ENCODE measurements at places on chromosomes 16 and 17.

DNA sequence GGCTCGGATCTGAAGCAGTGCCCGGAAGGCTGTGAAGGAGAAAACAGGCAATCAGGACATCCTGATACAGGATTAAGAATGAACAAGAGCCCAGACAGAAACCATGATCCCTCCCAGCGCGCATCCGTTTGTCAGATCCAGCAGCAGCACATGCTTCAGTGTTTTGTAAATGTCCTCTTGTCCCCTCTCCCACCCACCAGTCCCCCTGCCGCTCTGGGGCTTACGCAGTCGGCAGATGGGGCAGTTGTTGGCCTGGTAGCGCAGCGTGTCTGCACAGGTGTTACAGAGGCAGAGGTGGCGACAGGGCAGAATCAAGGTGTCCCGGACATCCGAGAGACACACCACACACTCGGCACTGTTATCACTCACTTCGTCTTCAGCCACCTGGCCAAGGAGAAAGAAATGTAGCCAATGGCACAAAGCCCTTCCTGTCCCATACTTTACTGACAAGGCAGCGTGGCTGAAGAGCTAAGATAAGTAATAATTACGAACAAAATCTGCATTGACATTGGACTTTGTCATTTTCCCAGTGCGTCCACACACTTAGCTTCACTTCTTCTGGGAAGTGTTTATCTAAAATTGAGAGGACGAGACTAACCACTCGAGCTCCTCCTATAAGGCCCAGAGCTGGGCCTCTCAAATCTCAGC, 20.7 kb upstream of the FOXJ1 start:
- DNase-seq, result no peak

- no peak for DNase-seq
Observed at GRCh38 chr16:88793251-88793954, 8.4 kb upstream of the PIEZO1 start.

DNA sequence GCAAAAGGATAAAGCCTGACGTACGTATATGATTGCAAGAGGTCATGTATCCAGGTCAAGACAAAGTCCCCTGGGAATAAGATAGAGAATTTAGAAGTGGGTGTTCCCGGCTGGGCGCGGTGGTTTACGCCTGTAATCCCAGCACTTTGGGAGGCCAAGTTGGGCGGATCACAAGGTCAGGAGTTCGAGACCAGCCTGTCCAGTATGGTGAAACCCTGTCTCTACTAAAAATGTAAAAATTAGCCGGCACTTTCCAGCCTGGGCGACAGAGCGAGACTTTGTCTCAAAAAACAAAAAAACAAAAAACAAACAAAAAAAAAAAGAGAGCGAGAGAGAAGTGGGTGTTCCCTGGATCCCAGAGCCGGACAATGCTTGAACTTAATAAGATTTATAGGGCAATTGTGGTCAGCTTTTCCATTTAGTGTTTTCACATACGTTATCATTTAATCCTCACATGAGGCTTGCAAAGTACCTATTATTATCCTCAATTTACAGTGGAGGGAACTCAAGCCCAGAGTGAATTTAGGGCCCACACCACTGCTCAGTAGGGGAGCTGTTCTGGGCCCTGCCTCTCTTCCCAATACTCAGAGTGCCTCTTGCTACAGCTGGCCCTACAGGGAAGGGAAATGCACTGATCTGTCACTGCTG, 481 bp upstream of the GLTPD2 start:
- DNase-seq, result no peak

- no peak for DNase-seq
Observed at GRCh38 chr17:62572888-62573401, 54.5 kb upstream of the MRC2 start.

DNA sequence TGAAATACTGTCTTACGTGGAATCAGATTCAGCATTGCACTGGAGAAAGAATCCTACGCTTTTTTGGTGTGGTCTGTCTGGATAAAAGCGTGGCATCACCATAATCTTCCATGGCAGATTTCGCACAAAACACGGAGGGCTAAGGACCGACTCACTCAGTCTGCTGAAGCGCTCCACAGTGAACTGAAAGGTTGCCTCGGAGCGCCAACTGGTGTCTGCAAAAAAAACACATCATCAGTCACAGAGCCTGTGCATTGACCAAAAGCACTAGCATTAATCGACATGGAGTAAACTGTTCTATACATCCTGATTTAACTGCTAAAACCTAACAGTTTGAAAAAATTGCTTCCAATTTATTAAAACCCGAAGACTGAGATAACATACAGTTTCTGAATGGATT, 40.5 kb downstream of the USP7 start:
- no peak for DNase-seq

DNA sequence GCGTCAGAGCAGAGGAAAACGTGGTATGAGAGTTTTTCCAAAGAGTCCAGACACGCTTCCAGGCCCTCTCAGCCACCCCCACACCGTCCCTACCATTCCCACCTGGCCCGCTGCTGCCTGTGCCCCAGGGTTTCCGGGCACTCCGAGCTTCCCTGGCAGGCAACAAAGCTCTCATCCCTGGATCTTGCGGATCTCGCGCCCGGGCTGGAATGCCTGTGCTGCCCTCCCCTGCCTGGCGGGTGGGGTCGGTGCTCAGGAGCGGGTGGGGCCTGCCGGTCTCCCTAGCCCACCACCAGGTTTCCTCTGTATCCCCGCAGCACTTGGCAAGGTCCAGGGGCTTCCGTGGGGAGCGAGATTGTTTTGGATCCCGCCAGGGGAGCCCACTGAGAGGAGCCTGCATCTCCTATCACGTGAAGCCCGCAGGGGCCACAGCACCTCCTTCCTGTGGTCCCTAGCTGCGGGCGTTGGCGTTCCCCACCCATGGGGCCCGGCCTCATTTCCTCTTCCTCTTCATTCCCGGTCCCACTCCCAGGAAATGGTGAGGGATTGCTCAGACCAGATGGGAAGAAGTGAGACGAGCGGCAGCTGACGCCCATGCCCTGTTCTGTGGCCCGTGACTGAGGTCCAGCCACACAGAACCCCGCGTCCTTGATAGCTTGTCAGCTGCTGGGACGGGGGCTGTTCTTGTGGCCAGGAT, 11.0 kb downstream of the TBC1D24 start:
- no peak for DNase-seq

- no peak for DNase-seq
Observed at GRCh38 chr17:58184308-58184985, 8.1 kb upstream of the EPX start.

GRCh38 chr16:29977063-29977825, 3.6 kb downstream of the TAOK2 start:
- no peak for DNase-seq

DNA sequence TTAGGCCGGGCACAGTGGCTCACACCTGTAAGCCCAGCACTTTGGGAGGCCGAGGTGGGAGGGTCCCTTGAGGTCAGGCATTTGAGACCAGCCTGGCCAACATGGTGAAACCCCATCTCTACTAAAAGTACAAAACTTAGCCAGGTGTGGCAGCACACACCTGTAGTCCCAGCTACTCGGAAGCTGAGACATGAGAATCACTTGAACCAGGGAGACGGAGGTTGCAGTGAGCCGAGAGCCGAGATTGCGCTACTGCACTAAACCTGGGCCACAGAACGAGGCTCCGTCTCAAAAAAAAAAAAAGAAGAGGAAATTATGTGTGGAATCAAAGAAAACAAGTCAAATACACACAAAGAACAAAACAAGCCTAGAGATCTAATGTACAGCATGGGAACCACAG, 16.1 kb upstream of the MPRIP start:
- no peak for DNase-seq

DNA sequence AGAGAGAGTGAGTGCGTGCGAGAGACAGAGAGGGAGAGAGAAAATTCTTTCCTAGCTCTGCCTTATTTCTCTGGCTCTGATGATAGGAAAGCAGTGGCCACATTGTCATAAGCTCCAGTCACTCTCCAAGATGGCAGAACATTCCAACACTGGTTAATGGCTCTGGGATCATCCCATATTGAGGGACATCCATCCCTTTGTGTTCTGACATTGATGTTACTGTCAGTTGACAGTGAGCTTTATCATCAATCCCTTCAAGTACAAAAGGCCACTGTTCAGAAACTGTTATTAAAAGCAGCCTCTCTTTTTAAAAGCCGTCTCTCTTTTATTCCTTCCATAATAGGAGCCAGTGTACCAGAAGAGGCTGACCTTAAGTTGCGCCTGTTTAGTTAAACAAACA, 1084.9 kb upstream of the RBFOX1 start:
- DNase-seq, result no peak

GRCh38 chr16:2686912-2687507, 4.7 kb downstream of the KCTD5 start:
- DNase-seq, result peak; percentile 85

- no peak for DNase-seq
Observed at GRCh38 chr17:74298778-74299177, 24.7 kb downstream of the DNAI2 start.

- no peak for DNase-seq
Observed at GRCh38 chr16:20243731-20244281, 83.5 kb downstream of the GP2 start.

GRCh38 chr17:18043491-18043890, 4.3 kb downstream of the GID4 start:
- no peak for DNase-seq

DNA sequence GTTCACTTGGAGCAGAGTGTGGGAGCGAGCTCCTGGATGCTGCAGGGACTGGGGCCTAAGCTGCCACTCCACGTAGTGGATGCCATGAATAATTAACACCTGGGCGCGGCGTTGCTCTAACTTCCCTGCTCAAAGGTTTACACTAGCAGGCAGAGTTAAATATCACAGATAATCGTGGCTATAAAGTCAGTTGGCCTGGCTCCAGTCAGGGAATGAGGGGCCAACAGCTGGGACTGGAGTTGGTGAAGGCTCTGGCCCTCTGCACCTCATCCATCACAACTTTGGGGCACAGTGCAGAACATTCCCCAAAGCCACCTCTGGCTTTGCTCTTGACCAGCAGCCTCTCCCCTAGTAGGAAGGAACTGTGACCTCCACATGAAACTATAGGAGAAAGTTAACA, 10.9 kb downstream of the HOXB4 start:
- no peak for DNase-seq

GRCh38 chr17:4199818-4200402, 56.9 kb downstream of the CYB5D2 start:
- DNase-seq, result peak; percentile 17

GRCh38 chr17:80969030-80969673, 22.5 kb upstream of the CHMP6 start:
- no peak for DNase-seq

DNA sequence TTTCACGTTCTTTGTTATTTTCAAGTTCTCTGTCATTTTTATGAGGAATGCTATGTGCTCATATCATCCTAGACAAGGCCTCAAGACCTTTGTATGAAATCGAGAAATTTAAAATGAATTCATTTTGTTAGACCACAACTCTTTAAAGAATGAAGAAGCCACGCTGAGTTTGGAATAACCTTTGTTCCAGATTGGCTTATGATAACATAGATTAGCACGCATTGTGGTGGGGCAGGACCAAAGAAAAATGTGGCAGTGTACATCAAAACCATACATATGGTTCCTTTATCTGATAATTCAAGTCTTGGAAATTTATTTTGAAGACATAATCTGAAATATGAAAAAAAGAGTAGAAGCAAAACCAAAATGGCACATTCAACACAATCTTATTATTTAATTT, 2.2 kb downstream of the HSD17B2 start:
- DNase-seq, result no peak

GRCh38 chr17:74260525-74260850, 13.5 kb upstream of the DNAI2 start:
- no peak for DNase-seq

DNA sequence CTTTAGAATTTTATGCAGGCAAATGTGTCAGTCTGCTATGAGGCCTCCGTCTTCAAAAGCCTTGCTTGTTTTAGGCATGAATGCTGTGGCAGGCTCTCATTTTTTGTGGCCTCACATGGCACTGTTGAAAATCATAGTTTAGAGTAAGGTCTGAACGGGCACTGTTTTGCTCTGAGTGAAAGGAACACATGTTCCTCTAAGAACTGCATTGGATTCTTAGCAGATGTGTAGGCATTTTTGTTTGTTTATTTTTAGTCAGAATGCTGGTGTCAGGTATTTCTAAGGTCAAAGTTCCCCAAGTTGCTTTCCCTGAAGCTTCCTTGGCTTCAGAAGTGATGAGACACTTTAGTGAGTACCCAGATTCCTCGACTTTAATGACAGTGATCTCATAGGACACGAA, 173.7 kb downstream of the HS3ST3B1 start:
- DNase-seq, result no peak

DNA sequence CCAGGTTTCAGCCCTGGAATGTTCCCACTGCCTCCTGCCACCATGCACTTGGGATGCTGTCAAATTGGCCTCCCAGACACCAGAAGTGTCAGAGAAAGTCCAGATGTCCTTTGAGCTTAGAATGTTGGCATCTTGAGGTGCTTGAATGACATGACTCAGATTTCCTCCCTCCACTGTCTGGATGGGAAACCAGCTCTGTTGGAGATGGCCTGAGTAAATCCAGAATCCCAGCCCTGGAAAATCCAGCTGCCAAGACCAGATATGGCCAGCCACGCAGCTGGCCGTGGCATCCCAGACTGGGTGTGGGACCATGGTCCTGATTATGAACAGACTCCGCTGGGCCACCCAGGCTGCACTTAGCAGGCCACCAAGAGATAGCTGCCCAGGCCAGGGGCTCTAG, 57.0 kb upstream of the CLEC3A start:
- DNase-seq, result no peak

DNA sequence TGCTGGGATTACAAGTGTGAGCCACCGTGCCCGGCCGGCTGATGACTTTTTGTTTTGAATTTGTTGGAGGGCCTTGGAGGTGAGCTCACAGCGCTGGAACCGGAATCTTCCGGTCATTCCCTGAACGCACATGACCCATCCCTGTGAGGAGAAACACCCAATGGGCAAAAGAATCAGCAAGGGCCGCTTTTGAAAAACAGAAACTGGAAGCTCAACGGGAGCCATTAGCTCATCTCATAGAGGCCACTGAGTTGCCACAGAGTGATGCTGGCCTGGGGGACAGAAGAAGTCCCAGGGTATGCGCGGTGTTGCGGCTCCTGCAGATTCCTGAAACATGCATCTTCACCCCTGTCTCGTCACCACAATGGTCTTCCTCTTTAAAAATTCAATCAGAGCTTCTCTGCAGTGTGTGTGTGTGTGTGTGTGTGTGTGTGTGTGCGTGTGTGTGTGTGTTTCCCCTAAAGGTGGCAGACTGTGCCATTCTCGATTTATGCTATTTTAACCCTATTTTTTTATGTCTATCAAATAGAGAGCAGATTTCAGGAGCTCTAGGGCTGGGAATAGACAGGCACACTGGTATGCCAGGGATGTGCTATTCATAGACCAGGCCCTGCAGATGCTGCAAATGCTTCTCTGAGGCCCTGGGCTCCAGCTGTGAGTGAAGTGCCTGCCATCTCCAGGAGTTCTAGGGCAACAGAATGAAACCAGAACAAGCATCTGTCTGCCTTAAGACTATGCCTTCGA, 68.3 kb downstream of the MARCHF10 start:
- no peak for DNase-seq

DNA sequence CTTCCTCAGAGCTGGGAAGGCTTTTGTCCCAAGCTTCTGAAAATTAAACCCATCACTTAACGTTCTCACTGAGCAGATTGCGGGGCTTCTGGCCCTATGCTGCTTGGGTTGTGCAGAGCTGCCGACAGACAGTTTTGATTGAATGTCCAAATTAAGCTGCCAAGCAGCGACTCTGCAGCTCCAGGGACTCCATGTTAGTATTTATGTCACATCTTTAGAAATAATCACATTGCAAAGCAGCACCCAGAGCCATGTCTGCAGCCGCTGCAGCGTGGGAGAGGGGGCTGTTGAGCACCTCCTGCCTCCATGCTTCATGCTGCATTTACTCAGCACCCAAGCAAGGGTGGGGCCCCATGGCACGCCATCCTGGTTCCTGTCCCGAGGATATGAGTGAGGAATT, 178.2 kb upstream of the CACNG3 start:
- DNase-seq, result no peak
